Cardiac fibroblast (primary cell): ENCODE measurements at places on chromosomes 5 and 9.

DNA sequence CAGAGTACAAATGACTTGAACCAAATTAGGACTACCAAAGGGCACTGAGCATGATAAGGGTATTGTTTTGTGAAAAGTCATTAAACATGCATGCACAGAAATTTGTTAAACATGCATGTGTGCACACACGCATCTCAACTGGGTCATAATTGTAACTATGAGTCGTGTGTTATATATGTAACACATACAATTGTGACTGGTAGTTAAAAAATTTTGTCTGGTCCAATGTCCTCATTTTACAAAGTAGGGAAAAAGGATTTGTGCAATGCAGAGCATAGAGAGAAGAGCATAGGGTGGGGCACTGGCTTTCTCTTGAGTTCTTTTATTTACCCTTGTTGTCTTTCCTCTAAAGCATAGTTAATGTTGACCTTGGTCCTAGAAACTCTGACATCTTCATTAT, 19.3 kb upstream of the IGFBPL1 start:
- no peak for DNase-seq

DNA sequence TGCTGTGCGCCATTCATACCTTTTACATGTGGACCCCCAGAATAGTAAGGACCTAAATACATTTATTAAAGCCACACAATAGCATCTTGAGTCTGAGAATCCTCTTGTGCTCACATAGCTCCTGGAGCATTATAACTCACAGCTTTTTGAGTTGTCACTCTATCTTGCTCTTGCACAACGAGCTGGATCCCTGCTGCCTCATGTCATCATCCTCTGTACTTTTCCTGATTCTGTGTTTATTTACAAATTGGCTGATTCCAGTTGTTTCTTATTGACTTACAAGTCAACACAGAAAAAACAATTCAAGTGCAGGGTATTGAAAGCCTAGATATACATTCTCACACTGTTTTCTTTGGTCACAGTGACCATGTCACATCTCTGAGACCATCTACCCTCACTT, 112.9 kb downstream of the SLC1A3 start:
- DNase-seq = no peak

GRCh38 chr5:36530215-36530614, 76.2 kb upstream of the SLC1A3 start:
- DNase-seq = no peak

DNA sequence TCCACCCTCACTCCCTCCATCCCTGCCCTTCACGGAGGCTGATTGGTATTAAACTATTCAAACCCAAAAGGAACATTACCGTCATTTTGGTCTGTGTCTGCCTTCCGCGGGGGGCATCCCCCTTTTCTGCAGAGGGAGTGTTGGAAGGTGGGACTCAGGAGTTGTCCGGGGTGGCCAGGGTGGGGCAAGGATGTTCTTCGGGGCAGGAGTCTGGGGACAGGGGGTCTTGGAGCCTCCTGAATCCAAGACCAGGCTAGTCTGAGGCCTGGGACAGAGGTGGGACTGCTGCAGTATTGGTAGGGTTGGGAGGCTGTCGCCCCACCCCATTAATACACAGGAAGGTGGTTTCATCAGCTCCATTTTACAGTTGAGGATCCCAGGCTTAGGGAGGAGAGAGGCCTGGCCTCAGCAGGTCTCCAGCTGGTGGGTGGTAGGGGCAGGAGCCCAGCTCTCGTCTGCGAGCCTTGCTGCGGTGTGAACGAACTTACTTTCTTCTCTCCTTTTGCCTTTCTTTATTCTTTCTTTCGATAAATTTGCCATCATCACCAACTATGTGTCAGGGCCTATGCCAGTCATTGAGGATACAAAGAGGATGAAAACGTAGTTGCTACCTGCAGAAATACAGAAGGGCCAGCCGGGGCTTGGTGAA, 33.8 kb downstream of the DAB2IP start:
- DNase-seq = no peak

DNA sequence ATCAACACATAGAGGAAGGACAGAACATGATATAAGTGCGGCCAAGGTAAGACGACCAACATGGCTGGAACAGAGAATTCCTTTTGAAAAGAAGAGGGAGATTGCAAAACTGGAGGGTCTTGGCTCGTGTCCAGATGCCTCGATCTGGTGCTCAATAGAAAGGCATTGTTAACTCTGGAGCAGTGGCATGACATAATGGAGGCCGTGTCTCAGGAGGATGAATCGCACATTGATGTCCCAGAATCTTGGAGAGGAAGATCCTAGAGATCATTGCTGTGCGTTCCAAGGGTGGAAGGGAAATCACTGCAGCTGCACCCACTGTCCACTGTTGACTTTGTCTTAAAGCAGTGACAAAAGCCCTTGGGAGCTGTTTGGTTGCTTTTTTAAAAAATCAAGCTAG, 30.9 kb downstream of the GRAMD2B start:
- peak; percentile 58 for DNase-seq

GRCh38 chr5:76790632-76791290, 28.1 kb upstream of the F2RL1 start:
- DNase-seq = peak; percentile 100

- DNase-seq = no peak
These were observed 33.2 kb downstream of the DIAPH1 start for GRCh38 chr5:141585594-141585993.
